ENCODE measurements at places on chromosomes 7 and 10.

DNA sequence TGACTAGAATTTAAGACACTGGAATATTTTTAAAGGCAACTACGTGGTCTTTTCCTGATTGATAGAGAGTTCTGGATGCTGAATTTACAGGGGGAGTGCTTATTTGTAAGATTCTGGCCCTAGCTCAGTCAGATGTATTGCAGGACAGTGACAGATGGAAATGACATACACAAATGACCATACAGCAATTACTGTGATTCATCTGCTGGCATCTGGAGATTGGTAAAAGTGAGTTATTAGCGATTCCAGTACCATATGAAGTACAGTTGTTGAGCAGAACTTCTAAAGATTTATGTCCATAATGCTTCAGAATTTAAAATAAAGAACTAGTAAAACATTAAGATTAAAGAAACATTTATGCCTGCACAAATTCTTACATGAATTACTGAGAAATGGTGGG, 243.2 kb downstream of the CRPPA start:
- DNase-seq = no peak

- no peak for DNase-seq
Measured at GRCh38 chr10:85491652-85492051, 874.9 kb downstream of the GRID1 start.

DNA sequence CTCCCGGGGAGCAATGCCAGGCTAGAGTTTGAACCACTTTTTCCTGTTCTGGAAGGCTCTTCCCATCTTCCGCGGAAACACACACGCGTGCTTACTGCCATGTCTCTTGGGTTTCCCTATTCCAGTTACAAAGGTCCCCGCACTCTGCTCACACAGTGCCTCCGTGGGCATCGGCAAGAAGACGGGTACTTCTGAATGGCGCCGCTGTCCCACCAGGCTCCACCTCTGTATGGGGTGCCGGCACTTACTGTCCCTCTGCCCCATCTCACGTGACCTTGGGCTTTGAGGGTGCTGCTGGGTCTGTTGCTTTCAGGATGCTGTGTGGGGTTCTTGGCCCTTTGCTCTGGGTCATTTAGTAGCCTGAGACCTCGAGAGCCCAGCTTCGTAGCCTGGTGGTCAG, 170.7 kb upstream of the SH2B2 start:
- no peak for DNase-seq

DNA sequence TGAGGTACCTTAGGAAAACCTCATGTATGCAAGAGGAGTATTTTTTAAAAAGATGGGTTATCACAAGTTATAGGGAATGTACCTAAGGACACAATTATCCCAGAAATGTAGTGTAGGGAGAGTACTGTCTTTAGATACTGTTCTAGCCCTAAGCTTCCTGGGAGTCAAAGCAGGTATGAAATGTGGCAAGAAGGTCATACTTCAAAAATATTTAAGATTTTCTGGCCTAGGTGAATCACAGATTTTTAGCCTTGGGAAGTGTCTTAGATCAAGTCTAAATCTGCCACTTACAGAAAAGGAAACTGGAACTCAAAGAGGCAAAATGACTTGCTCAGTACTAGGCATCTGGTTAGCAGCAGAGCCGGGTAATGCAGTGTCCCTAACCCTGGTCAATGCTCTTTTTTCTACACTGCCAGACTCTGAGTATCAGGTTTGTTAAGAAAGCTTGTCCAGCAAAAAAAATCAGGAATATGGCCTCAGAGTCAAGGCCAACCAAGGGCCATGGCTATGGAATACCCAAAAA, 13.9 kb downstream of the PIK3AP1 start:
- no peak for DNase-seq

DNA sequence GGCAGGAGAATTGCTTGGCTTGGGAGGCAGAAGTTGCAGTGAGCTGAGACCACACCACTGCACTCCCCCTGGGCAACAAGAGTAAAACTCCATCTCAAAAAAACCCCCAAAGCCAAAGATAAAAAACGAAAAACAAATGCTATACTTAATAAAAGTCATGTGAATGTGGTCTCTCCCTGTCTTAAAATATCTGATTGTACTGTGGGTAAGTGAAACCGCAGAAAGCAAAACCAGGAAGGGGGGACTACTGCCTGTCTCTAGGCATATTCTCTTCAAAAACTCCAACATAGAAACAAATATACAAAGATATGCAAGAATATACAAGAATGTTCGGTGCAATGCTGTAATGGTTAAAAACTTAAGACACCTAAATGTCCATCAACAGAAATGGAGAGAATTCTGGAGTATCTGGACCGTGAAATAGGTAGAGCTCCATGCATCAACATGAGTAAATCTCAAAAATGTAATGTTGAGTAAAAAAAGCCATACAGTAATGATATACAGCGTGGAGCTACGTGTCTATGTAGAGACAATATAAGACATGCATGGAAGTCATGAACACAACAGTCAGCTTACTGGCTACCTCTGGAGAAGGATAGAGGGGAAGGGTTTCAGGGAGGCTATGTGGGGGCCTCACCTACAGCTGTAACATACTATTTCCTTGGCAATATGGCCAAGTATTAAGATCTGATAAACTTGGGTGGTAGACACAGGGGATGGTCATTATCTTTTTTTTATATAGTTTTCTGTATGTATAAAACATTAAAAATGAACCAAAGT, 2.1 kb downstream of the ZNF394 start:
- no peak for DNase-seq

DNA sequence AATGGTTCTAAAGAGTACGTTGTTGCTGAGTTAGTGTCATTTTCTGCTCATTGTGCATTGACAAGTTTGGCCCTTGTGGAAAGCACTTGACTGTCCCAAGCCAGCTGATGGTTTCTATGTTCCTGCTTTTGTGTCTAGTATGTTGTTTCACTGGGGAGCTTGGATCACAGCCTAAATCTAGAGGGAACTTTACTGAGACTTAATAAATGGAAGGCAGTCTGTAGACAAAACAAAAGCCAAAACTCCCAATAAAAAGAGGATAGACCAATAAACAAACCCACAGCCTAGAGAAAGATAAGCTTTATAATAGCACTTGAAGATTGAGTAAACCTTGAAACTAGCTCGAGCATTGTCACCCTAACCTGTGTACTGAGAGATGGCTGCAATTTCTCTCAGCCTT, 196.8 kb downstream of the ADRA2A start:
- no peak for DNase-seq

DNA sequence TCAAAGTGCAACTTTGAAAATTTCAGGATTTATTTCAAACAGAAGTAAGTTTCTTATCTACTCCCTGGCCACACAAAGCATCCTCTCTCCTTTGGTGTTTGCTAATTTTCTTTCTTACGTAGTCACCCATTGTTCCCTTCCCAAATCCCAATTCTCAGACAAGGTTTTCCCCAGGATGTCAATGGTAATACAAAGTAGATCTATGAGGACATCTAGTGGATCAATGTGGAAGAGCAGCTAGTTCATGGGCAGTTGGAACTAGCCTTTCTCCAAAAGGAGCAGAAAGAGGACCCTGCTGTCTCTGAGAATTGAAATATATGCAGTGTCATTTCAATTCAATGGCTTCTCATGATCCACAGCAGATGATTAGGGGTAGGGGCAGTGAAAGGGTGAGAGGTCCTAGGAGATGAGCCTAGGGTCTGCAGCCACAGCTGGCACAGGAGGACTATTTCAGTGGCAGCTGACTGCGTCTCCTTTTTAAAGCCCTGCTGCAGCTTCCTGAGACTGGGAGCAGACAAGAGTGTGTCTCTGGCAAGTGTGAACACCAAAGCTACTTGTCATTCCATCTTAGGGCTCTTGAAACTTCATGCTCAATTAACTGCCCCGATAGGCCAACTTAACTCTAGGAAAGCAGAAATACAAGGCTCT, 632.6 kb downstream of the KCNMA1 start:
- no peak for DNase-seq
